ENCODE measurements at places on chromosomes 11 and 22.

- no peak for DNase-seq
Measured at GRCh38 chr11:1742371-1742770, 8.0 kb downstream of the IFITM10 start.

- DNase-seq, result no peak
Measured at GRCh38 chr11:124556828-124557227, 13.0 kb upstream of the OR8A1 start.

DNA sequence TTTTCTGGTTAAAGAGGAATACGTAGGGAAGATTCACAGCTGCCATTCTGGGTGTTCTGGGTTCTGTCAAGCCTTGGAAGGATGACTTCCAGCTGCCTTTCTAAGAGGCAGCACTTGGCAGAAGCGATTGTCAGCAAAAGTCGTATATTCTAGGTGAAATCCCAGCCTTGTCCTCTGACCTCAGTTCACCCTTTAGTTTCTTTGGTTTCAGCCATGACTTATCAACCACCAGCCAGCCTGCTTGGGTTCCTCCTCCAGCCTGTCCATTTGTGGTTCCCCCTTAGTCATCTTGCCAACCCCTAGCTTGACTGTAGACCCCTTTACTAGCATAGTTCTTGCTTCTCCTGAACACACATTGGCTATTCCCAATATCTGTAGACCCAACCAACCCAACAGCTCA is 102.3 kb upstream of the CD44 start:
- no peak for DNase-seq

- DNase-seq, result no peak
Measured at GRCh38 chr11:94557421-94557820, 9.7 kb upstream of the PIWIL4 start.

DNA sequence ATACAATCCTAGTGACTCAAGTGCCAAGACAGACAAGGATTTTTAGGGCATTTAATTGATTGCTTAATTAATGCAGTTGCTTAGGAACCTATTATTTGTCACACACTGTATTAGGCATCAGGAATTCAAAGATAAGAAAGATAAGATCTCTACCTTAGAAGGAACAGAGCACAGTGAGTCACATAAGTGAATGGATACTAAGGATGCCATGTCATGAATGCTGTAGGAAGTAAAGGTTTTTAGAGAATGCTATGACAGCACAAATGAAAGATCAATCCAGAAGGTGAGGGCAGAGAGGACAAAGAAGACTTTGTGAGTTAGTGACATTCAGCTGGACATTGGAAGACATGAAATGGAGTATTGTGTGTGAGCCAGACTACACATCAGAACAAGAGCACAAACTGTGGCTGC is 147.9 kb upstream of the DDI1 start:
- DNase-seq, result no peak

DNA sequence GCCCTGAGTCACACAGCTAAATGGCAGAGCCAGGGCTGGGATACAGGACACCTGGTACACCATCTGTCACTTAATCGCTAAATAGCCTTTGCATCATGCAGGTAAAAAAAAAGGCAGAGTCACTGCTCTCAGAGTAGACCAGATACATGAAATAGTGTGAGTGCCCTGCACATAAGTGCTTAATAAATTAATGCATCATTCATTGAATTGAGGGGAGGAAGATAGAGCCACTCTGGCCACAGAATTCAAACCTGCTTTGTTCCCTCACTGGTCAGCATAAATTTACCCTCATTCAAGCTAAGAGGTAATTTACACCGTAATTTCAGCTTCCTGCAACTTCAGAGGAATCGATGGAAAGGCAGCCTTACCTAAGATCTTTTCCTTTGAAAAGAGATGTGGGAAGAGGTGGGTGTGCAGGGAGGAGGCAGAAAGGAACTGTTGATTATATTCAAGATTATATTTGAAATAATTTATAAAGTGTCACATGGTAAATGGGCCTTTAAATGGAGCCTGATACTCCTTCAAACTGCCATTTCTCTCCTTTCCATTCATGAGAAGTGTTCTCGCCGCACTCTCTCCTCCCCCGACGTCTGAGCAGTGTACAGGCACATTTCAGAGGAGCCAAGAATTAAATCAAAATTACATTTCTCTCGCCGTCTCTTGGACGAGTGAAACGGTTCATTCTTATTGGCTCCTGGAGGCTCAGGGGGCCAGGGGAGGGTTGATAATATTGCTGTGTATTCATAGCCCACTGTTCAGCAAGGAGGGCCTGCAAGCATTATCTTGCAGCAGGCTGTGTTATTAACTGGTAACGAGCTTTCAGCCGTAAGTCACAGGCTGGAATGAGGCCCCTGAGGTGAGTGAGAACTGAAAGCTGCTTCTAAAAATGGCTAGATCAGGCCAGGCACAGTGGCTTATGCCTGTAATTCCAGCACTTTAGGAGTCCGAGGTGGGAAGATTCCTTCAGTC is 52.2 kb upstream of the HMGXB4 start:
- DNase-seq, result no peak

DNA sequence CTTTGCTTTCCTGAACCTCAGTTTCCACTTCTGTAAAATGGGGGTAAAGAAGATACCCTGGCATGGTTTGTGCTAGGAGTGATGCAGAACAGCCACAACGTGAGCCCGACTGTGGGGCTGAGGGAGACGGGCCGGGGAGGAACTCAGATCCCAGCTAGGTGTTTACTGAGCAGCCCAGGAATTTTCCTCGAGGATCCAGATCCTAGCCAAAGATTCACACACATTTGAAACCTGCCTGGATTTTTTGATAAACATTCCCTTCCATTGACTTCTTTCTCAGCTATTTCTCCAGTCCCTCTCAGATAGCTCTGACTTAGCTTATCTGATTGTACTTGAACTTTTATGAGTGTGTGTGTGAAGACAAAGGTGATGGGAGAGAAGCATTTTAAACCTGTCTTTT is 98.0 kb downstream of the KIAA1671 start:
- no peak for DNase-seq

GRCh38 chr22:37824674-37825641 is 1.8 kb downstream of the GALR3 start:
- DNase-seq, result no peak

- no peak for DNase-seq
Measured at GRCh38 chr11:115251126-115251525, 253.1 kb downstream of the CADM1 start.

DNA sequence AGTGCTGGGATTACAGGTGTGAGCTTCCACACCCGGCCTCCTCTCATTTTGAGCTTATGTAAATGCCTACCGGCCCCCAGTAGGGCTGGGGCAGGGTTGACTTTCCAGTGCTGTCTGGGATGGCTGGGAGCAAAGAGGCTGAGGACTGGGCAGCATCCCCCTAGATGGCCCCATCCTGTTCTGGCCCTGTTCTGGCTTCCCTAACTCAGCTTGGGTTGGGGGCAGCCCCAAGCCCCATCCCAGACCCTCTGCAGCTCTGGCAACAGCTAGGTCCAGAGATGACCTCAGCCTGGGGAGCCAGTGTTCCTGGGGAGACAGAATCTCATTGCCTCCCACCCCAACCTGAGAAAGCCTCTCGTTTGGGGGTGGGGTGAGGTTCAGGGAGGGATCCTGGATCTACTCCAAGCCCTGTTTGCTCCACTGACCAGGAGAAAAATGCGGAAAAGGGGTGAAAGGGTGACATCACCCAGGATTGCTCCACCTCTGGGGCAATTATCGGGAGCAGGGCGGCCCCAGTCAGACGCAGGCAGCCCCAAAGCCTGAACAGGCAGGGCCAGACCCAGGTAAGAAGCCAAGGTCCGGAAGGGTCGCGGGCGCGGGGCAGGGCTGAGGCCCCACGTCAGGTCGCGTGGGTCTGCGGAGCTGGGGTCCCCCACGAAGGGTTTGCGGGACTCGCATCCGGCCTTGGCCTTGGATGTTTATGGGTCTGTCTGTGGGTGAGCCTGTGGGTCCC is at the start of gene PNPLA2:
Gene PNPLA2 (plus strand): TSS at position 519 of the 733 bp plus-strand sequence. CDS start 805 bp downstream, outside the sequence.
- no peak for DNase-seq

DNA sequence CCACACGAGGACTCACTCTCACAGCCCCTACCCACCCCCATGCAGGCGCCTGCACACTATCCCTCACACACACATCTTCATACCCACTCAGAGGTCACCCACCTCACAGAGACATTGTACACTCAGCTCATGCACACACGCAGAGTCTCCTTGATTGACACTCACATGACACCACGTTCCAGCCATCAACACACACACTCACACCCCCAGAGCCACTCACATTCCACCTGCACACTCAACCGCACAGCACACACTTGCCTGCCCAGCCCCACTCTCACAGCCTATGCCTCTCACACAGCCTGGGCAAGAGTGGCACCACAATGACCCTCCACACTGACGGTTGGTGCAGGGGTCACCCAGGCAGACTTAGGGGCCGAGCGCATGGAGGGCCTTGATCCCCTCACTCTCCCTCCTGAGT is 2.2 kb downstream of the SPI1 start:
- DNase-seq, result no peak

DNA sequence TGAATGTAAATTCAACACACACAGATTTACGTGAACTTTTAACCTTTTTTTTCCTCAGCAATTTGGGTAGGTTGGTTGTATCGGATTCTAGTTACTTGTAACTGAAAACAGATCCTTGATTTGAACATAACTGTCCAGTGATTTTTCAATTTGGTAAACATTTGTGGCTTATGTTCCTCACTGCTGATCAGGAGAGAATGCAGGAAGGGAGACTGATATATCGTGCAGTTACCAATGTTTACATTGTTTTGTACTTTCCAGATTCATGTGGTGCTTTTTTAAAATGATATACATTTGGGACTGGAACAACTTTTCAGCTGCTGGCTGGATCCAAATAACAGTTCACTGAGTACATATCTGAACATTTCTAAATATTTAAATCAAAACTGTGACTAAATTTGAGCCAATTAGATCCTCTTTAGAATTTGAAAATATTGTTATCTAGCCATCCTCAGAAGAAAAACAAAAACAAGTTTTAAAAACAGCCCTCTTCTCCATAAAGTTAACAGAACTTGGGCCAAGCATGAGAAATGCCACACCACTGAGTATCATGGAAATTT is 84.3 kb upstream of the MTMR2 start:
- DNase-seq, result no peak

GRCh38 chr22:36160499-36160942 is at the start of gene APOL3:
APOL3 (minus strand) TSS chr22:36160755; CDS start chr22:36149055, 11,700 bp downstream.
- DNase-seq, result peak; percentile 32

DNA sequence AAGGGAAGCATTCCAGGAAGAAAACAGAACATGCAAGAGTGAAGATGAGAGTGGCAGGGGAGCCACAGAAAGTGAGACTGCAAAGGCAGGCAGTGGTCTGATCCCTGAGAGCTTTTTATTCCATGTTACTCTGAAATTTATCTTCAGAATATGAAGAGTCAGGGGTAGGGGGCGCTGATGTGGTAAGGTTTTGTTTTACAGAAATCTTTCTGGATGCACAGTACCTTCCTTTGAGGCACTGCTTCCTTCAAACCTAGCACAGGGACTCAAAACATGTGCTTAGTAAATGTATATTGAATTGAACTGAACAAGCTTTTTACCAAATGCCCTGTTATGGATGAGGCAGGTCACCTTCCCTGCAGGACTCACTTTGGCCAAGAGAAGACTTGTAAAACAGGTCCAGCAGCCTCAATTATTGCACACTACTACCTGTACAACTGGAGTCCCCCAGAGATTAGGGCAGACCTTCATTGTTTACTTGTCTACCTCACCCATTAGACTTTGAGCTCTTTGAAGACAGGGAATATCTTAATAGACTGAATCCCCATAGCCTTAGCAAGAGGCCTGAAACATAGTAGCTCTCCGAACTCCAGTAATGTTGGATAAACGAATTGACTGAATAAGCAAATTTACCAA is 2.2 kb downstream of the PAK1 start:
- DNase-seq, result no peak

DNA sequence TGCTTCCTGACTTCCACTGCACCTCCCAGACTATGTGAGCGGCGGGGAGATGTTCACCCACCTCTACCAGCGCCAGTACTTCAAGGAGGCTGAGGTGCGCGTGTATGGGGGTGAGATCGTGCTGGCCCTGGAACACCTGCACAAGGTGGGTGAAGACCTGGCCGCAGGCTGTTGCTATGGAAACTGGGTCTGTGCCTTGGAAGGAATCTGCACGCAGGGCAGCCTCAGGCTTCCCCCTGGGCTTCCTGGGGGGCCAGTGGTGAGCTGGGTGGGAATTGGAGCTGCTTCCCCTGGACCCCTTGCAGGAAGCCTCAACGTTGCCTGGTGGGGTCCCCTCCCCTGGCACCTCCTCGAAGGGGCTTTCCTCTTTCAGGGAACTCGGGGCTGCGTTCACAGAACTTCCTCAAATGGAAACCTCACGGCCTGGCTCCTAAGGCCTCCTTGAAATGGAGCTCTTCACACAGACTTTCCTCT is 1.5 kb downstream of the RPS6KA4 start:
- no peak for DNase-seq

GRCh38 chr22:24824250-24824649 is 18.2 kb downstream of the SGSM1 start:
- no peak for DNase-seq

DNA sequence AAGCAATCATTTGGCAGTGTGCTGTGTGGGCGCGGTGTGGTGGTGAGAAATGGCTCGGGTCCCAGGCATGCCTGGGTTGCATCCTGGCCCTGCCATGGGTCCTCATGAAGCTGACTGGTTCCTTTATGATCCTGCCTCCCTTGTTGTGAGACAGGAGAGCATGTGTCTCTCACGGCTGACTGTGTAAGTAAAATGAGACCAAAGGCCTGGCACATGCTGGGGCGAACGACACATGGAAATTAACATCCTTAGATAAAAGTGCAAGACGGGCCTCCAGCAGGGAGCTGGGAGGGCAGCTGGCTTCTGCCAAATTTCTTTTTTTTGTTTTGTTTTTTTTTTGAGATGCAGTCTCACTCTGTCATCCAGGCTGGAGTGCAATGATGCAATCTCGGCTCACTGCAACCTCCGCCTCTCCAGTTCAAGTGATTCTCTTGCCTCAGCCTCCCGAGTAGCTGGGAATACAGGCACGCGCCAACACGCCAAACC is 9.4 kb upstream of the FBLN1 start:
- DNase-seq, result no peak

- DNase-seq, result no peak
Measured at GRCh38 chr11:110158317-110159200, 65.4 kb downstream of the ZC3H12C start.

DNA sequence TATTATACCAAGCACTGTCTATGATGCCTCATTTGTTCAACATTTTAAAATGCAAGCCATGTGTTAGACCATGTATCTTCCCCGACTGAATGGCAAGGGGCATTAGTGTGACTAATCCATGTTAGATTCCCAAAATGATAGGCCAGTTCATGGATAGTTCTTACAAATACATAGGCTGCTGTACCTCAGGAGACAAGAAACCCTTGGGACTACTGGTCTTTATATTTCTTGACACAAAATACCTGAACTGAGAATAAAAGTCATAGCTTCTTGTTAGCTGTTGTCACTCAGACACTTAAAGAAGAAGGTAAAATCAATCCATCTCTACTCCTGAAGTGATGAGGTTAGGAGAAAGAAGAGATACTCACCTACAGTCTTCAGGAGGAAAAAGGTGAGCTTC is at the start of gene OR8D4:
Gene OR8D4 (plus strand): TSS at position 301 of the 400 bp plus-strand sequence. CDS start 4,265 bp downstream, outside the sequence.
- DNase-seq, result no peak

DNA sequence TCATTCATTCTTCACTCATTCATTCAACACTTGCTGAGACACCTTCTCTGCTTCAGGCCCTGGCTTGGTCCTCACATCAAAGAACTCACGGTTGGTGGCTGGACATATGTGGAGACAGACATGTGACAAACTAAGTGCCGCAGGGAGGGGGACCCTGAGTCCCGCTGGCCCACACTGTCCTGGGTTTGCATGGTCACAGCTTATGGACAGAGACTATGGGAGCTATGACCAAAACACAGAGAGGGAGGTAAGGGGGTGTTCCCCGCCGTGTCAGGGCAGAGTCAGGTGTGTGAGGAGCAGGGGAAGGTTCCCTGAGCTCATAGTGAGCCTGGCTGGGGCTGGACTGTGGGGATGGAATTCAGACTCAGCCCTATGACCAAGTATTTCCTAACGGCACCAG is 123.1 kb downstream of the MPPED1 start:
- DNase-seq, result no peak

- no peak for DNase-seq
Measured at GRCh38 chr22:47088480-47089158, 326.2 kb downstream of the TBC1D22A start.
